H1 (cell line): ENCODE measurements at places on chromosomes 11 and 22.
A peak's percentile ranks its signal among the peaks of the same experiment; 100 is the strongest.

DNA sequence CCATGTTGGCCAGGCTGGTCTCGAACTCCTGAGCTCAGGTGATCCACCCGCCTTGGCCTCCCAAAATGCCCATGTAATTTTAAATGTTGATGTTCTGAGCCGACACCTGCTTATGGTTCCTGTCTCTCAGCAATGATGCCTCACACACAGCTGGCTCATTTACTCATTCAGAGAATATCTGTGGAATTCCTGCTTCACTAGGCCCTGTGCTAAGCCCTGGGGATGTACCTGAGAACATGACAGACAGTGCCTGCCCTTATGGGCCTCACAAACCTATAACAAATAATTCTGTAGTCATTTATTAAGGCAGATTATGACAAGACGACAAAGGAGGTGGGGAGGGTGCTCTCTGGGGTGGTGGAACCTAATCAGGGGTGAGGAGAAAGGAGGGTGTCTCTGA, 93.7 kb downstream of the PRR5L start:
- DNase-seq: no peak

DNA sequence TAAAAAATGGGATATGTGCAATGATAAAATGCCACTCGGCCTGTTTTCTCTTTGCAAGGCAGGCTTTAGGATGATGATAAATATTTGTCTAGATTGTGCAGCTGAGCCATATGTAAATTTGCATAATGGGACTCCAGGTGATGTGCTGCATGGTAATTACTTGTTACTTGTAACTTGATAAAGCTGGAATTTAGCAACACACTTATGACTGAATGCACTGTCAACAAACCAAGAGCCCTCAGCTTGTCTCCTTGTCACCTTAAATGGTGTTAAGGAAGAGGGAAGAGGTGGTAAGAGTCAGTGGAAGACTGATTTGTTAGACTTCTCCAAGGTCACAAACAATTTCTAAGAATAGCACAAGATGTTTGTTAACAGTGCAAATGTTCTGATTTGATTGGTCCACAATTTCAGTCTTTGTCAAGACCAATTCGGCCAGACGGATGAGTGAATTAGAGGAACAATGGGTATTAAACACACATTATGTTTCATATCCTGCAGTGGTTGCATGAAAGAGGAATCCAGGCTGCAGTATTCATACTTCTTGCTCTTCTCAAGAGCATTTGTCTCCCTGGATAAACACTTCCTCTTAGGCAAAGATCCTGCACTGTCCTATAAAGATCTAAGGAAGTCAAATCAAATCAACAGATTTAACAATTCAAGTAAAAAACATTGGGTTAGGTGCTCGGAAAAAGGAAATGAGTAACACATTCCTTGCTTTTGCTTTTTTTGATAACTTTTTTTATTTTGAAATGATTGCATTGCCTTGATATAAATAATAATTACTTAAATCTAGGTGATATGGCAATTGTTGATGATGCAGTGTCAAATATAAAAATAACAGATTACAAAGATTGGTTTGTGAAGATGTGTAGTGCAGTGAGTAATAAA, 448.3 kb upstream of the DDI1 start:
- no peak for DNase-seq

- DNase-seq: peak; percentile 32
Observed at GRCh38 chr11:44758983-44759382, 32.2 kb downstream of the TSPAN18 start.

- no peak for DNase-seq
Observed at GRCh38 chr11:3123761-3124733, 41.1 kb downstream of the OSBPL5 start.

DNA sequence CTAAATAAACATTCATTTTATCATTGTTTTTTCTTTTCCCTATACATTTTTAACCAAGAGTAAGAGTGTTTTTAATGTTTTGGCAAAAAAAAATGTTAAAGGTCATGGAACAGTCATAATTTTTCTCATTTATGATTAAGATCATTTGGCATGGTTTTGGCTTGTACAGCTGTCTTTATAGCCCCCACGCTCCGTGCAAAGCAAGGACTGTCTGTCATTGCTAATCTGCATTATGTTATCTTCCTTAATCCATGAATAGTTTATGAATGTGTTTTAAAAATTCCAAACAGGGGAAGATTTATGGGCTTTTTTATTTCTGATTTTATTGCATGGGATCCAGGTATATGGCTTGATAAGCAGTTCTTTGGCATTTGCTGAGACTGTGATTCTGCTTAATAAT, 28.1 kb downstream of the PGM2L1 start:
- DNase-seq: no peak

DNA sequence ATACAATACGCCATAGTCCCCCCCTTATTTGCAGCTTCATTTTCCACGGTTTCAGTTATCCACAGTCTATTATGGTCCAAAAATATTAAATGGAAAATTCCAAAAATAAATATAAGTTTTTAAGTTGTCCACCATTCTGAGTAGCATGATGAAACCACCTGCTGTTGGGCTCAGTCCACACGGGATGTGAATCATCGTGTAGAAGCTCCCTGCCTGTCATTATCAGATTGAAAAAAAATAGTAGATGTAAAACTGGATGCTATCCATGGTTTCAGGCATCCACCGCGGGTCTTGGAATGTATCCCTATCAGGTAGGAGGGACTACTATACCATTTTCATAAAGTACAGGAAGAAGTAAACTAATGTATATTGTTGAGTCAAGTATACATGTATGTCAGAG, 127.4 kb downstream of the TTC17 start:
- no peak for DNase-seq

GRCh38 chr11:77202941-77203900, 75.2 kb downstream of the MYO7A start:
- DNase-seq: no peak

DNA sequence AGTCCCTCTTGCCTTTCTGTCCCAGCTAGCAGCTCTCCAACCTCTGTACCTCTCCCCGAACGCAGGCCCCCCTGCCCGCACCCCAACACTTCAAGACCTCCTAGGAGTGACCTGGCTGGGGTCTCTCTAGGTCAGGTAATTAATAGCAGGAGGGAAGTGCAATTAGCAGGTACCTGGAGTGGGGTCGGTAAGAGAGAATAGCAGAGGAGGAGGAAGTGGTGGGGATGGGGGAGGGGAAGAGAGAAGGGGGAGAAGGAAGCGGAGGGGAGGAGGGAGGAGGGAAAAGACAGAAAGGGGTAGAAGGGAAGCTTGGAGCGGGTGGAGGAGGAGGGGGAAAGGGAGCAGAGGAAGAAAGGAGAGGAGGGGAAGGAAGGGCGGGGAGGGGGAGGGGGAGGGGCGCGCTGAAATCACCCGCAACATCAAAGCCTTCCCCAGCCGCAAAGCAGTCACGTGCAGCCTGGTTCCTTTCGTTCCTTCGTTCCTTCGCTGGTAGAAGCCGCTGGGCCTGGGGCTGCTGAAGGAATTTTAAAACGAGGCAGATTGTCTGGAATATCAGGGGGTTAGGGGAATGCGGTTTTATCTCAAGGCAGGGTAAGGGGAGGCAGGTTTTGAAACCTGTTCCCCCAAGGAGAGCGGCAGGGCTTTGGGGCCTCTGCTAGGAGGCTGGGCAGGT, 29.3 kb upstream of the TCF20 start:
- no peak for DNase-seq

DNA sequence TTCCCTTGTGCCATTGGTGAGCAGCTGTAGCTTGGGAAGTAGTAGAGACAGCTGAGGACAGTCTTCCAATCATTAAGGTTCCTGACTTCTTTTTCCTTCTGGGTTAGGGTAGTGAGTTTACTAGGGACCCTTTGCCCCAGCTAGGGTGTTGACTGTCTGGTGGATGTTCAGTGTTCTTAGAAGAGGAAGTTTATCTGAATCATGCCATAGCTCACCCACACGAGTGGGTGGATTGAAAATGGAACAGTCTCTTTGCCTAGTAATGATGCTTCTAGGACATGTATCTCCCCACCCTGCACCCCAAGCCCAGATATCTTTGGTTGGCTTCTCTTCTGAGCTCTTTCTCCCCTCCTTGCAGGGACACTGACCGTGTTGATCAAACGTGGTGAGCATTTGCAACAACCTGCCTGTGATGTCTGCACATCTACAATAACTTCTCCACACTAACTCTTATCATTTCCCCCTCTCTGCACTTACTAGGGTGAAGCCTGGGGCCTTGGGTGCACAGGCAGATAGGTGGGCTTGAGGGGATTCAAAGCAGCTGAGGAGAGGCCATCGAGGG, 57.1 kb upstream of the HORMAD2 start:
- DNase-seq: no peak
